ENCODE measurements at places on chromosomes 5 and 9.

- no peak for DNase-seq
Measured at GRCh38 chr5:146706321-146706972, 172.1 kb downstream of the PPP2R2B start.

- DNase-seq, result no peak
Measured at GRCh38 chr9:71628247-71628646, 140.1 kb downstream of the CEMIP2 start.

DNA sequence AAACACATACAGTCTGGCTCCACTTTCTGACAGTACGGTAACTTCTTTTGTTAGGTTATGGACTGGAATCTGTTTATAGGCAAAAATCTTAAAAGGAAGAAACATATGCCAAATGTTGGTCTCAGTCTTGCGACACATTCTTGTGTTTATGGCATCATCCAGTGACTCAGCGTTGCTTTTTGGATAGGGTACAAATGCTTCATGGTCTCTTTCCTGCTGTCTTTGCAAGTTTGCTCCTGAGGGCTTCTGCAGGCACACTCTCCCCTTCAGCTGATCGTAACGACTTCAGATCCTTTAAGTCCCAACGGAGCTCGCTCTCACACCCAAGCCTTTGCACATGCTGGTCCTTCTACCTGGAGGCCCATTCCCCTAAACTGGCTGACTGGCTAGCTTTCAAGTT lies 23.6 kb upstream of the TNFSF8 start:
- DNase-seq, result peak; percentile 63

- DNase-seq, result no peak
Measured at GRCh38 chr5:163350083-163350482, 87.3 kb upstream of the CCNG1 start.

DNA sequence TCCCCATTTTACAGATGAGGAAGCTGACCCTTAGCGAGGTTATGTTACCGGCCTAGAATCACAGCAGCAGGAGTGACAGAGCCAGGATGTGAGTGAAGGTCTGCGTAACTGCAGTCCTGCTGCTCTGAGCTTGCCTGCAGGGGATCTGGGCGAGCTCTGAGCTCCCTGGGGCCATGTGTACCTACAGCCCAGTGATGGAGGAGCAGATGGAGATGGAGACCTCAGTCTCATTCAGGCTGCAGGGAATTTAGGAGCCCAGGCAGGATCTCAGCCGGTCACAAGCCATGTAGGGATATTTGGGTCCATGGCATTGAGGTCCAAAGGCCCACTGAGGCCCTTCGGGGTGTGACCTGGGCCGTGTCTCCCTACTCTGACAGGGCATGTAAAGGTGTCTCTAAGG lies 170.6 kb downstream of the CACNA1B start:
- no peak for DNase-seq

DNA sequence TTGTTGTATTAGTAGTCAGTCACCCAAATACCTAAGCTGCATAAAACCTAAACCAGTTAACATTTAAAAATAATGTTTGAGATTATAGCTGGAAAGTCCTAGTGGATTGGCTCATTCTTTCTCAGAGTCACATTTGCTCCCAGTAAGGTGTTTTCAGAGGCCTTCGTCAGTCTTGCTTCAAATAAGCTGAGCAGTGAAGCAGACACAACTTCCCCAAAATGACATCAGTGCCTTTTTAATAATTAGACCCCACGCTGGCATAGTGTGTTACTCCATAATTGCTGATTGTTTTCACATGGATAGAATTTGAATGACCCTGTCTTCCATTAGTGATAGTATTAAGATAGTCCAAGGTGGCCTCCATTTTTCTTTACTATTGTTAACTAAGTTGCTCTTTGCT lies 245.8 kb downstream of the PJA2 start:
- no peak for DNase-seq

DNA sequence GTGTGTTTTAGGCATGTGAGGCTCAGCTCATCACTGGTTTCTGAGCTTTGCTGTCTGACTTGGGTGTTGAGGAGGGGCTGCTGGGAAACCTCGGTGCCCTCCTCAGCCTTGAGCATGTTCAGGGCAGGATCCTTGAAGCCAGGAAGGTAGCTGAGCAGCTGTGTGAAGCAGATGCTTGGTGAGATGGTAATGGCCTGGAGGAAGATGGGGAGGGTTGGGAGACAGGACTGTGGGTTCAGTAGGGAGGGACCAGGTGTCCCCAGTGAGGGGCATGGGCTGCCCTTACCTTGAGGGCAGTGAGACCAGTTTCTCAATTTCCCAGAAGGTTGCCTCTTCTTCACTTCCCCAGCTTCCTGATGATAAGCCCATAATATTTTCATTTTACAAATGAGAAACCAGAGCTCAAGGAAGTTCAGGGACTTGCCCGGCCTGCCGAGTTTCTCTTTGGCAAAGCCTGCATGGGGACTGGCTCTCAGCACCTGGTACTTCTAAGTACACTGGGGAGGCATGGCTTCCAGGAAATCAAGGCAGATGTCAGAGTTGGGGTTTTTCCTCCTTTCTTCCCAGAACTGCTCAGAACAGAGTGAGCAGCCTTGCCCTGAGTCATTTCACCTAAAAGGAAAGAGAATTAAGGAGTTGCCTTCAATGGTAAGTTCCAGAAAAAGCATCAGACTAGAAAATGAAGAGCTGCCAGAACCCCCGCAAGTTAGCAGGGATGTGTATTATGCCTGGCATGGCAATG lies 225.7 kb downstream of the MAST4 start:
- no peak for DNase-seq

GRCh38 chr9:133255371-133256135 lies 19.4 kb downstream of the ABO start:
- DNase-seq, result no peak

- no peak for DNase-seq
Measured at GRCh38 chr9:100990605-100991381, 37.7 kb upstream of the PLPPR1 start.

GRCh38 chr9:2354216-2354615 lies 267.4 kb upstream of the VLDLR start:
- no peak for DNase-seq

DNA sequence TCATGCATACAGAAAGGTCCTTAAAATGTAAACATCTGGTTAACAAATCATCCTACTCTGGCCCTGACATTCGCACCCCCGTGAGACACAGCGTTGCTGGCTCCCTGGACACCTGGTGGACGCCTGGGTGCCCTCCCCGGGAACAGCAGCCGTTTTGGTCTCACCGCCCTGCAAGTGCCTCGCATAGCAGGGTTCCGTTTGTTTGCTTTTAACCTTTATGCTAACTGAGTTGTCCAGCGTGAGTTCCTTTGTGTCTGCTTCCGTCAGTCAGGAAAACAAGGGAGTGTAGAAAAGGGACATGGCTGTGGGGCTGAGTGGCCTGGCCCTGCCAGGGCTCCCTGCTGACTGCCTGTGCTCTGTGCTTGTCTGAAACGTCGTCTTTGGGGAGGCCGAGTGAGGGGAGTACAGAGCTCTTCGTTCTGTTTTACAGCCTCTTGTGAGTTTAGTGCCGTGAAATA lies 91.8 kb upstream of the CACNA1B start:
- DNase-seq, result no peak

- no peak for DNase-seq
Measured at GRCh38 chr9:125972012-125972729, 225.0 kb downstream of the PBX3 start.

DNA sequence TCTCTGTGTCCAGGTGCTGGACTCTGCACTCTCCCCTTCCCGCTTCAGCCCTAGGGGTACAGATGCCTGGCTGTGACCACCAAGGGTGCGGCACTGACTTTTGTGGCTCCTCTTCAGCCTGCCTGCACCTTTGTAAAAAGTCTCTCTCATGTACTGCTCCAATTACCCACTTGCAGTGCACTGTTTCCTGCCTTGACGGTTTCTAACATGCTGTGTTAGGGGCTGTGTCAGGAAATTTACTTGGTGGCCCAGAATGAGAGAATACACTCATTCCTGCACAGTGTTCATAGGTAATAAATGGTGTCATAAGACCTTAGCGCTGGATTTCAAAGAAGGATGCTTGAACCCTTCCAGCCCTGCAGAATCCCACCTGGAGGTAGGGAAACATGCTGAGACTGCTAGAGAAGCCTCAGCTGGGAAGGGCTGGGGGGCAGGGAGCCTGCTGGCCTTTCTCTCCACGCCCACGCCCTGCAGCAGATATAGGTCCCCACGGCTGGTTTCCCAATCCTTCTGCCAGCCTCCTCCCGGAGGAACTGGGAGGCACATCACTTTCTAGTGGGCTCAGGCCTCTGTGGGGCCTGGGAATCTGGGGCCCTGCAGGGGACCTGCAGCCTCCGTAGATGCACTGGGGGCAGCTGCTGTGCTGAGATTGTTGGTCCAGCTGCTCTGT lies 17.6 kb upstream of the HRH2 start:
- no peak for DNase-seq

- DNase-seq, result no peak
Measured at GRCh38 chr5:36178524-36178890, 26.6 kb downstream of the SKP2 start.

- no peak for DNase-seq
Measured at GRCh38 chr5:122462486-122462885, 150.4 kb downstream of the SNCAIP start.

- DNase-seq, result no peak
Measured at GRCh38 chr5:172044631-172045314, 38.3 kb upstream of the FBXW11 start.

- DNase-seq, result no peak
Measured at GRCh38 chr5:18325431-18325830, 691.2 kb downstream of the TAF11L14 start.

GRCh38 chr5:92468295-92468694 lies 1085.2 kb upstream of the ARRDC3 start:
- DNase-seq, result no peak

- peak; percentile 79 for DNase-seq
Measured at GRCh38 chr5:83632874-83633273, 87.8 kb downstream of the HAPLN1 start.

DNA sequence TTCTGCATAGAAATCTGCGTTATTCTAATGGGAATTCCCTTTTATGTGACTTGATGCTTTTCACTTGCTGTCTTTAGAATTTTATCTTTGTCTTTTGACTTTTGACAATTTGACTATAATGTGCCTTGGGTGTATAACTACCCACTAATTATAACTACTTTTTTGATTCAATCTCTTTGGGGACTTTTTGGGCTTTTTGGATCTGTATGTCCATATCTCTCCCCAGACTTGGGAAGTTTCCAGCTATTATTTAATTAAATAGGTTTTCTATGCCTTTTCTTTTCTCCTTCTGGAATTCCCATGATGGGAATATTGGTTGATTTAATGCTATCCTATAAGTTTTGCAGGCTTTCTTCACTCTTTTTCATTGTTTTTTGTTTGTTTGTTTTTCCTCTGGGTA lies 57.9 kb downstream of the LRRTM2 start:
- no peak for DNase-seq

- DNase-seq, result no peak
Measured at GRCh38 chr5:151721087-151721646, 34.5 kb upstream of the SPARC start.

- DNase-seq, result no peak
Measured at GRCh38 chr5:143790457-143791112, 21.4 kb upstream of the HMHB1 start.

DNA sequence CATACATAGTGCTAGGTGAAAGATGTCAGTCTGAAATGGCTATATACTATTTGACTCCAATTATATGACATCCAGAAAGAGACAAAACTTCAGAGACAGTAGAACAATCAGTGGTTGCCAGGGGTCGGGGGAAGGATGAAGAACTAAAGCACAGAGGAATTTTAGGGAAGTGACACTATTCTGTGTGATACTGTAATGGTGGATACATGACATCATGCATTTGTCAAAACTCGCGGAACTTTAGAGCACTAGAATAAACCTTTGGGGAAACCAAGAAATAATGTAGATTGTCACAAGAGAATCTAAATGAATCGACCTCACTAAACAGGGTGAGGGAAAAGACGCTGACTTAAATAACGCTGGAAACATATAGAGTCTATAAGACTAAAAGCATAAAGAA lies 107.0 kb upstream of the RETREG1 start:
- DNase-seq, result no peak

DNA sequence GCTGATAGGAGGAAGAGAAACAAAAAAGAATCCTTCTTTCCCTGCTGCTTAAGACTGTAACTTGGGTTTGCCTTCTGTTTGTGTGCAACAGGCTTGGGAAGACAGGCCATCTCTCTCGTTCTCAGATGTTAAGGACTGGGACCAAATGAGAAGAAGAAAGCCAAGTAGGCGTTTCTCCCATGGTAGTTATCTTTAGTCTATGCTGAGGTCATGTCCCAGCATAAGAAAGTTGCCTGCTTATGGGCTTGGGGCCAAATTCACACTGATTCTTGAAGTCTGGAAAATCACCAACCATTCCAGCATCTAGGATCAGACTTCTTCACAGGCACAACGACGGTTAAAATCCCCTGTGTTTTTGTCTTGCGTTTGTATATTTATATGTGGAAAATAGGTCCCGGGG lies 44.2 kb upstream of the PALM2AKAP2 start:
- DNase-seq, result no peak

GRCh38 chr9:104841601-104842141 lies 77.7 kb downstream of the NIPSNAP3B start:
- DNase-seq, result no peak

DNA sequence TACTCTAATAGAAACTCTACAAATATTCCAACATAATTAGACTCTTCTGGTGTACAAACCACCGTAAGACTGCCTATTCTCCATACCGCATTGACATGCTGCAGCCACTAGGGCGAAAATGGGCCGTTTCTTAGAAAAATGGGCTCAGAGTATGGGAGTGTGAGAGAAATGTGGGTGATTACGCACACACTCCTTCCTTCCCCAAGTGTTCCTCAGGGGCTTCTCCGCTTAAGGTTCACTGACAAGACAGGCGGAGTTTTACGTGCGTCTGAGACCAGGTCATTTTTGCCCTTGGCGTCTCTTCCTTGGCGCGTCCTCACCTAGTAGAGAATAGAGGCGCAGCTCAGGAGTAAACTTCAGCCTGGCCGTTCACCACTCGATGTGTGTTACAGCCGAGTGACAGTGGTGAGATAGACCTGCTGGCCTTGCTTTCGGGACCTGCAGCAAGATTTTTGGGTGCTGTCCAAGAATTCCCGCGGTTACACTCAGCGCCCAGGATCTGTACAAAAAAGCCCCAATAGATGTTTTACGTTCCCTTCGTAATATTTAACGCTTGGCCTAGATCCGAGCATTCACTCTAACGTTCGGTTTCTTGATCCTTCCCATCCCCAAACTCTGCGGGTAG lies 1.8 kb upstream of the NTRK2 start:
- DNase-seq, result peak; percentile 43

- no peak for DNase-seq
Measured at GRCh38 chr9:75054368-75055001, 26.4 kb upstream of the CARNMT1 start.

- peak; percentile 29 for DNase-seq
Measured at GRCh38 chr5:55104036-55104772, 1.8 kb downstream of the GZMA start.

Measured in astrocyte of the spinal cord (primary cell).